ENCODE measurements at places on chromosomes 13 and 19.

DNA sequence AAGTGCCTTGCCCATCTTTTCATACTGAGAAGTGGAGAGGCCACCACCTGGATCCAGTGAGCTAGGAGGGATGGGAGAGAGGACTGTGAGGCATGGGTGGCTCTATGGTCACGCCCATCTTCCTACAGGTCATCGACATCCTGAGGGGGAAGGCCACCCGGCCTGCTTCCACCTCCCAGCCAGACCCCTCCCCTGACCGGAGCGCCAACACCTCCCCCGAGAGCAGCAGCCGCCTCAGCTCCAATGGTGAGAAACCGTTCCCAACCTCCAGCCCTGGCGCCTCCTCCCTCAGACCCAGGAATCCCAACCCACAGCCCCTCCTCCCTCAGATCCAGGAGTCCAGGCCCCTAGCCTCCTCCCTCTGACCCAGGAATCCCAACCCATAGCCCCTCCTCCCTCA lies 10.1 kb downstream of the BCL3 start:
- DNase-seq = peak; percentile 77

GRCh38 chr19:41792513-41793413 lies 3.6 kb upstream of the CEACAM3 start:
- DNase-seq = peak; percentile 64

DNA sequence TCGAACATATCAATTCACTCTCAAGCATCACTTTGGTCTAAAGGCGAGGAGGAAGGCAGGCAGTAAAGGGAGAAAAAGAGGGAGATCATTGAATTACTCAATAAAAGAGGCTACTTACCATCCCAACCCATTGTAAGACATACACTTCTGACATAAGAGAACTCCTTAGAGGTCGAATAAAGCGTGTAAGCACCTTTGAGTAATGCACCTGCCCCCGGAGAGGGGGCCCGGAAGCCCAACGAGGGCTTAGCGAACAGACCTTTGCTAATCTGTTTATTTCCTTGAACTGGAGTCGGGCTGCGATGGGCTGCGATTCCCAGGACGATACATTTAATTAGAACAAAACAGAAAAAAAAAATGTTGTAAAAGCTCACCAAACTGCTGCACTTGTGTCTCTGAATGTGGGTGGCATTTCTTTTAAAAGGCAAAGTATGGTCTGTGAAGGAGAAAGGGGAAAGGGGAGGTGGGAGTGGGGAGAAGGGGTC lies 3.0 kb downstream of the ZC3H4 start:
- peak; percentile 51 for DNase-seq

GRCh38 chr19:12987781-12988180 lies 7.5 kb upstream of the NFIX start:
- no peak for DNase-seq

DNA sequence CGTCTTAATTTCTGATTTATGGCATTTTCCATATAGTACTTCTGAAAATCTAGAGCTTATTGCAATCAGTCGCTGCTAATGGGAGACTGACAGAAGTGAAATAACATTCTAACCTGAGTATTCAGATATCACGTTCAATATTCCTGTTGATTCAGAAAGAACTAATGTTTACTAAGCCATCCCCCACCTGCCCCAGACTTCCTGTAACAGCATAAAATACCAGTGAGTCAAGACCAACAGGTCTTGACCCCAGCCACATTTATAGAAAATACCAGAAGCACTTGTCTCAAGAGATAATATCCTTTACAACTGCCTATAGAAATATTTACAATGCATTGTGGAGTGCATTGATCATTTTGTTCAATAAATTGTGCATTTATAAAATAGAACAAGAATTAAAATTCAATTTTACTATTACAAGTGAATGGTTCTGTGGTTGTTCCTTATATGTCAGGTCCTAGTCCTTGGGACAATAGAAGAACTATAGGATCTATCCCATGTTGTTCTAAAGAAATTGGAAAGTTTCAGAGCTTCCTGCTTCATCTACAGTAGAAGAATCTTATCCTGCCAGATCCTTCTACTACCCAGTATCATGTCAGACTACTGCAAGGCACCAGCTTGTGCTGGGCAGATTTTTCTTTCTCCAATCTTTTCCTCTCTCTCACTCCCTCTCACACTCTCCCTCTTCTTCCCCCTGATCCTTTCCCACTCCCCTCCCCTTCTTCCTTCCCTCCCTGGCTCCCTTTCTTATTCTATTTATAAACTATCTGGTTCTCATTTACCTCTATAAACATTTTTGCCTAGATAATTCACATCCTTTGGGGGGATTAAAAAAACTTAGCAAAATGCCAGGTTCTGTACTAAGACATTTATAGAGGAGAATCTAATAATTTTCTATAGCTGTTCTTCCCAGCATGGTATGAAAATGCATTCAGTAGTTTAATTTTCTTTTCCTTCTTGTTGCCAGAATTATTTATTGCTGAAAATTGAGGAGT lies 629.9 kb downstream of the DIAPH3 start:
- no peak for DNase-seq

DNA sequence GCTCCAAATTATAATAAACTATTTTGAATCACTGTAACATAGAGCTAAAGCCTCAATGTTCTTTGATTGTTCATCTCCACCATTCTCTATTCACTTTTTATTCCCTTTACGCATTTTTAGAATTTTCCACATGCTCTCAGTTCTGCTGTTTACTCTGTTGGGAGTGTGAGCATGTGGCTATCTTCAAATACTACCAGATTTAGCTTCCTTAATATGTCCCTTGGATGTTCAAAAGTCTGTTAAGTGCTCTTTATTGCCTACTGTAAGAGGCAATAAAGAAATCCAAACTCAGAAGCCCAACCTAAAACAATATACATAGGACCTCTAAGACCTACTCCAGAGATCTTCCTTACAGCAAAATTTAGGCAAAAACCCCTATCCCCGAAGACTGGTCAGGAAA lies 34.5 kb downstream of the MTMR6 start:
- no peak for DNase-seq

- peak; percentile 53 for DNase-seq
These were observed 22.3 kb downstream of the NLRP11 start for GRCh38 chr19:55809381-55810058.

DNA sequence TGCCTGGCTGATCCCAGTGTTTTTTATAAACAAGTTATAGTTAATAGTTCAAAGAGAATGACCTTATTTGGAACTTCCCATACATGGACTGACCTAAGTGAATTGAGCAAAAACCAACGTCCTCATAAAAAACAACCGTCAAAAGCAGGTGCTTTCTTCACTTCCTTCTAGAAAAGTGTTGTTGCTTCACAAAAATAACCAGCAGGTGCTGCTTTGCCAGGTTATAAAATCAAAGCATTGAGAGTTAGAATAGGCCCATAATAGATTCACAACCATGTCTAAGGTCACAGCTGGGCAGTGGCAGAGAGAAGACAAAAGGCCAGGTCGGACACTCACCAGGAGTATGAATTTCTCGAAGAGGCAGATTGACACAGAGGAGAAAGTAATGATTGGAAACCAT lies 9.5 kb downstream of the RUBCNL start:
- no peak for DNase-seq

DNA sequence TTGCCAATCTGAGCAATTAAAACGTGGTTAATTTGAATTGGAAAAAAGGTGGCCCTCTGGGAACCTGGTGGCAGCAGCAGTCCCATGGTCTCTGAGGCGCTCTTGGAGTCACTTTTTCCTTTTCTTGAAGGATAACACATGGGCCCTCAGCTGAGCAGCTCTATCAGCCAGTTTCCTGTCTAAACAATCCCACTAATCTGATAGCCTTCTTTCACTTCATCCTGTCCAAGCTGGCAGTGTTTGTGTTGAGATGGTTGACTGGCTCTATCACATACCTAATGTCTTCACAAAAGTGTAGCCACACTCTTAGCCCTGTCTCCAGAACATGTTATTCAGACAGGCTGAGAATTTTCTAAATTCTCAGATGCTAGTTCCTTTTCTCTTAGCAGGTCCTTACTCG lies 10.7 kb downstream of the MZT1 start:
- no peak for DNase-seq

GRCh38 chr13:104854007-104854406 lies 1681.5 kb downstream of the EFNB2 start:
- DNase-seq = no peak

DNA sequence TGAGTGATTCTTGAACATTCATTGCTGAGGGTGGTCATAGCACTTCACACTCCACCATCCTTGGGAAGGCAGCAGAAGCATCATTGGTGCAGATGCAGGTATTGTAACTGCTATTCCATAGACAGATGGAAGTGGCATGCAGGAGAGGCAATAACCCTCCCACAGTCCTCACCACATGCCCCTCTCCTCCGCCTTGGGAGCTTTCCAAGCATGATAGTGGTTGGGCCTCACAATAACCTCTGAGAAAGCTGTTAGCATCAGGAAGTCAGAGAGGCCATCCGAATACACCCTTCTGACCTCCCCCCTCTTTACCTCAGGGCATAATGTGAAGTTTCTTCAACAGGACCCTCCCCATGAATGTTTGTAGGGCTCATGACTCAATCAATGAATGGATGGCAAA lies 177.9 kb downstream of the KATNAL1 start:
- DNase-seq = no peak

DNA sequence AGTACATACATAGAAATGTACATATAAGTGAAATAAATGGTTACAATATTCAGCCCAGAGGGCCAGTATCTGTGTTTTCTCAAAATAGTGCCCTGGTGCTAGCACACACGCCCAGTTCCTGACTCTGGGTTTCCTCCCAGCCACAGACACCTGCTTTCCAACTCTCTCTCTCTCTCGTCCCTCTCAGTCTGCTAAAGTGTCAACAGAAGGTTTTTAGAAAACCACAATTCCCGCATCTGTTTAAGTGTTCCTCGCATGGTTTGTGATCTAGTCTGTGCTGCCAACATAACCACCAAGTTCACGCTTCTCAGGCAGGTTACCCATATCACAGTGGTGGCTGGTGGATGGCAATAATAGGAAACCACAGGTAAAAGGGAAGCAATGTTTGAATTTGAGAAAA lies 17.8 kb upstream of the UPF3A start:
- no peak for DNase-seq

GRCh38 chr13:27644302-27644701 lies 22.6 kb downstream of the POLR1D start:
- no peak for DNase-seq

DNA sequence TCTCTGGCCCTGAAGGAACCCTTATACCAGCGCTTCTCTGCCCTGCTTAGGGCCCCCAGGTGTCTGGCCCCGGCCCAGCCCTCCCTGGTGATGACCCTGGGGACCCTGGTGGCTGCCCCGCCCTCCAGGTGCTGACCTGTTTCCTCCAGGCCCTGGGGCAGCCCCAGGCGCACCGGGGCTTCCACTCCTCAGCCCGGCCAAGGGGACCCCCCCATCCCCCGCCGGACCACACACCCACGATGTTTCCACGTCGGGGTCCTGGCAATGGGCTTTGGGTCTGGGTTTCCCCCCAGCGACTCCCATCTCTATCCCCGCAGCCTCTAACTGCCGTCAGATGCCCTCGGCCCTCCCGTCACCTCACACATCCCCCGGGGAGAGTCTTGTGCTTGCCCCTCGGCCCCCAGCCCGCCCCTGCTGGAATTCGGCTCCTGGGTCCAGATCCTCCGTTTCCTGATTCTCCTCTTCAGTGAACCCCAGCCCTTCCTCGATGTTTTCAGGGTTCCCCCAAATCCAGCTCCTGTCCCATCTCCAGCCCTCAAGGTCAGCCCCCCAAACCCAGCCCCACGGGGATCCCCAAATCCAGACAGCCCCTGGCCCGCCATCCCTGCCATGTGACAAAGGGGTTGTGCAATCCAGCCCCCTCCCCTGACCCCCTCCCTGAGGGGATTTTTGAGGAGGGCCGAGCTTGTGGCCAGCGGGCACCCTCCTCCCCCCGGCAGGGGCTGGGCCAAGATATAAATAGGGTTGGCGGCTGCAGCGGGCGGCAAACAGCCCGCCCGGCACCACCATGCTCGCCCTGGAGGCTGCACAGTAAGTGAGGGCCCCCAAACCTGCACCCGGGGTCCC lies at the start of gene SPIB:
Gene SPIB (plus strand): TSS at position 763 of the 846 bp plus-strand sequence. CDS start 25 bp downstream, at position 788.
- no peak for DNase-seq

GRCh38 chr13:26726684-26727083 lies 33.9 kb downstream of the GPR12 start:
- no peak for DNase-seq

DNA sequence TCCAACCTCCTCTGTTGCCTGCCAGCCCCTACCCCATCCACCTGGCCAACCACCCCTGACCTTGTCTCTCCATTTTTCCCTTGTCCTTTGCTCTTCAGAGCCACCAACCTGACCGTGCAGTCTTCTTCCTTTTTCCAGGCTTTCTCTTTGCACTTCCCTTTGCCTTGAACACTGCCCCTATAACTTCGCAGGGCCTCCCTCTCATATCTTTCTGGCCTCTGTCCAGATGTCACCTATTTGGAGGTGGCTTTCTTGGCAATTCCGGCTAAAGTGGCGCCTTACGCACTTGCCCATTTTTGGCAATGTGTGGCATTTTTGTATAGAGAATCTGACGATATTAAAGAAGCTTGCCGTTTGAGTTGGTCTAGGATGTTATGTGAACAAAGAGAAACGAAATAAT lies 844 bp downstream of the ZNF543 start:
- DNase-seq = no peak

GRCh38 chr13:42392716-42393572 lies 121.0 kb downstream of the AKAP11 start:
- DNase-seq = no peak

GRCh38 chr13:73922493-73923393 lies 211.5 kb downstream of the KLF12 start:
- no peak for DNase-seq

- no peak for DNase-seq
These were observed 33.1 kb upstream of the EPHX3 start for GRCh38 chr19:15265214-15265849.

GRCh38 chr13:29162638-29163235 lies 342.6 kb downstream of the MTUS2 start:
- DNase-seq = no peak

- no peak for DNase-seq
These were observed 5.3 kb downstream of the CARS2 start for GRCh38 chr13:110700641-110701040.

- no peak for DNase-seq
These were observed 301.9 kb downstream of the SPRY2 start for GRCh38 chr13:80039000-80039399.

DNA sequence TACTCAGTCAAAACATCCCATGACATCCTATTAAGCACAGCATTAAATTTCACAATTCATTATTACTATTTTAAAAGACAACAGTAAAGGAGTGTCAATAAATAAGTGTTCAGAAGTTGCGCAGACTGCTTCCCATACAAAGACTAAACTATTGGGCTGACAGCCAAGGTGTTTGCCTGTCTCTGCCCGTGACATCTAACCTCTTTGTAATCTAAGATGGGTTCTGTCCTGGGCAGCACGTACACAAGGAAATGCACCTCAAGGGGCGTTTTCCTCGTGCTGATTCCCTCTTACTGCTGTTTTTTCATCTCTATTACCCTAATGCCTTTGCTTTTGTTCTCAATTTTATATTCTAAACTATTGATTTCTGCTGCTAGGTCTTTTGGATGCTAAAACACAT lies 216.3 kb downstream of the NHLRC3 start:
- DNase-seq = no peak

- DNase-seq = no peak
These were observed at the start of gene C5AR2 for GRCh38 chr19:47331931-47332547. Gene C5AR2, plus strand, starts transcription at chr19:47332175. Its CDS starts 8,625 bp downstream, at chr19:47340800.

- DNase-seq = no peak
These were observed 600 bp upstream of the HMGB1 start for GRCh38 chr13:30466358-30466714.
